Germinal center (tissue), 1 donor: ENCODE measurements at places on chromosomes 5 and 9.

DNA sequence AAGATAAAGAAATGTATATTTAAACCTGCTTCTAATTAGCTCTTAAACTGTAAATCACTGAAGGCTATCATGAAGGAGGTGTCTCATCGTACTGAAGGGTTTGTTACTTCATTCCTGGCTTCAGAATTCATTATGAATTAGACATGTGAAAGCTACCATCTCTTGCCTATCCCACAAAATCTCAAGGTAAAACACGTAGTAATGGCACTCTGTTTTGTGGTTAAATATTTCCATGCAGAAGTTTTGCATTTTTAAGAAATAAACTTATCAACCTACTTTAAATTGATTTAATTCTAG lies 490.7 kb upstream of the NUDT12 start:
- no peak for DNase-seq

DNA sequence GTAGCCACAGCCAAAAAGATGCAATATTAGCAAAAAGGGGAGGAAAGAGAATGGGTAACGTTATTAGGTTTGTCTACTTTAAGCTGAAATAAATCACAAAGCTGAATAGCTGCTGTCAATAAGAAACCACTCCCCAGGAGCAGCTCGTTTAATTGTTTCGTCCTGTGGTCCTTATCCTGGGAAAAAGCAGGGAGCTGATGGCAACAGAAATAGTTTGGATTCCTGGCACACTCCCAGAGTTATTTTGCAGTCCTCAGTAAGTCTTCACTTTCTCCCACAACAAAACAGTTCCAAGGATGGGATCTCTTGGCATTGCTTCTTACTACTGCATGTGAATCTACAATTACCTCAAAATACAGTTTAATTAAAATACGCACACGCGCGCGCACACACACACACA lies 28.8 kb downstream of the FRMD3 start:
- DNase-seq: no peak

GRCh38 chr9:73775757-73776156 lies 624.1 kb downstream of the ANXA1 start:
- no peak for DNase-seq

DNA sequence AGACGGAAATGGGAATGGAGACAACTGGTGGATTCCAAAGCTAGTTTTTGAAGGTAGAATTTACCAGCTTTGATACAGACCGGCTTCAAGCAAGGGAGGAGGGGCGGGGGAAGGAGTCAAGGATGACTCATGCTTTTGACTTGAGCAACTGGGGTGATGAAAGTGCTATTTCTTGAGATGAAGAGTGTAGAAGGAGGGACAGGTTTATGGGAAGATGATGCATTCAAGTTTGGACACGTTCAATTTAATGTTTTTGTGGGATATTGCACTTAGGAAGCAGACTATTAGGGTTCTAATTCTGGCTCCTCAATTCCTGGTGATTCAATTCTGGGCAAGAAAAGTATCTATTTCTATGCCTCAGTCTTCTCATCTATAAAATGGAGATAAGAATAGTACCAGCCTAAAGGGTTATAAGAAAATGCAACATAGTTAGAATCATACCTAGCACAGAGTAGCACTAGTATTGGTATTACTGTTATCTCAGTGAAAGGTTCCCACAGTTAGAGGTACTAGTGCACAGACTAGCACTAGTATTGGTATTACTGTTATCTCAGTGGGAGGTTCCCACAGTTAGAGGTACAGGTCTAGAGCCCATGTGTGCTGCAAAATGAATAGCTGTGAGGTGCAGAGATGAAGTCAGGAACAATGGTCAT lies 4.6 kb downstream of the NIPAL4 start:
- DNase-seq: no peak

DNA sequence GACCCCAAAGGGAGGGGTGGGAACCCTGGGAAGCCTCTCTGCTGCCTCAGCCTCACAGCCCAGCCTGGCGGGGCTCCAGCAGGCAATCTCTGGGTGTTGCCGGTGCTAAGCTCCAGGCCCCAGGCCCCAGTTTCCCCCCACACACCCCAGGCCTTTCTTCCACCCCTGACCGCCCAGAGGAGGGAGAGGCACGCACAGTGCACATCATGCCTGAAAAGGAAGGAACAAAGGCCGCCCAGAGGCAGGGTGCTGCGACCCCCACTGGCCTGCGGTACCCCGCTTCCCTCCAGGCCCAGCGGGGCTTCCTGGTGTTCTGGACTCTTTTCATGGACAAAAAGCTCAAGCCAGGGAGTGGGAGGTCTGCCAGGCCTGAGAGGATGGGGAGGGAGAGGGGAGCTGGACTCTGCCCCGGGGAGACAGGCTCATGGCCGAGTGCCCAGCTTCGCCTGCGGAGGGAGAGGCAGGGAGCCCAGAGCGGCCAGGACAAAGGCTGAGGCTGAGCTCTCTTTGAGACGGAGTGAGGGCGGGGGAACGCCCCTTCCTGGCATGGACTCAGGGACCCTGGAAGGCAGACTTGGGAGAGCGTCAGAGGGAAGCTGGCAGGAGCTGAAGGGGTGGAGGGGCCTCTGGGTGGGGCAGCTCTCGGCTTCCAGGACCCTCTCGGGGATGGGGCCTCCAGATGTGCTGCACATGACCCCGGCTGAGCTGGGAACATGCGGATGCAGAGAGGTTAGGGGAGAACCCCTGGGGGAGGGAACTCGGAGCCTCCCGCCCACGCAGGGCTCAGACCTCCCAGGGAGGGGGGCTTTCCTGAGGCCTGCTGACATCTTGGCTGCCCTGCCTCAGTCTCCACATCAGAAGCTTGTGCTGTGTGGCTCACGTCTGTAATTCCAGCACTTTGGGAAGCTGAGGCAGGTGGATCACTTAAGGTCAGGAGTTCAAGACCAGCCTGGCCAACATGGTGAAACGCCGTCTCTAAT lies 1.8 kb upstream of the ENTPD2 start:
- DNase-seq: no peak

DNA sequence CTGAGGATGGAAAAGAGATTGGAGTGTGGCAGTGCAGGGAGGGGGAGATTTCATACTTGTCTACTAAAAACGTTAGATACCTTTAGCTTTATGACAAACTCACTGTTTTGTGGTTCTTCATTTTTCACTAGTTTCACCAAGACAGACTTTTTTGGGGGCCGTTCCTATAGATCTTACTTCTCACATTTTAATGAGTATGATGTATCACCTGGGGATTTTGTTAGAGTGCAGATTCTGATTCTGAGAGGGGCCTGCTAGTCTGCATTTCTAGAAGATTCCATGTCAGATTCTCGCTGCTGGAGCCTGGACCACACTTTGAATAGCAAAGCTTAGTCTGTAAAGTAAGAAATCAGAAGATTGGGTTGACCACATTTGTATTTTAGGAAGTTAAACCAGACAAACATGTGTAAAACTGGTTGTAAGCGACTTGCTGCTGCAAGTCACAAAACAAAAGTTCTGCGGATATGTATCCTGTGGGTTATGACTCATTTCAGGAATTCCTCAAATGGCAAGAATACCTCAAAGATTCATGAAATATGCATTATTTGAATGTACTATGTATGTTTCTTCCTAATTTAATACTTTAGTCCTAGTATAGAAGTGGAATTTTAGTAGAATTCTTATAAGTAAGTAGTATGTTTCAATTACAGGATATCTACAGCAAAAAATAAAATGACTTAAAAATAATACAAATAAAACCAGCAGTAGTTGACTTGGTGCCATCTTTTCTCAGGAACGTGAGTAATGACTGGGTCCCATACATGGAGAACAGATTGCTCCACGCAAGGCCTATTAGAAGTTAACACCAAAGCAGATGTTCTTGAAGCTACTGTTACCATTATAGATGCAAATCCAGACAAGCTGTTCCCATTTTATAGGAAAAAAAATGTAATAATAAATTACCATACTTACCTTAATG lies 27.8 kb downstream of the NFIL3 start:
- no peak for DNase-seq

DNA sequence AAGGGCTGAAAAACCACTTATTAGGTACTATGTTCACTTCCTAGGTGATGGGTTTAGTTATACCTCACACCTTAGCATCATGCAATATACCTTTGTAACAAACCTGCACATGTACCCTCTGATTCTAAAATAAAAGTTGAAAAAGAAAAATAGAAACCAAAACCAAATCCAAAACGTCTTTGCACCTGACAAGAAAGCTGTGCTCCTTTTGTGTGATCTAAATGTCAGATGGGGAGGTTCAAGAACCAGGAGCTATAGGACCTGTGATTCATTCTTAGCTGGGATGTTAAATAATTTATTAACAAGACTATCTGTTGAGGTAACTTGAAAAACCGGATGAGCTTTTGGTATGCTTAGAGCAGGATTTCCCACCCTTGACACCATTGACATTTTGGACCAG lies 16.9 kb upstream of the TNFSF15 start:
- no peak for DNase-seq

DNA sequence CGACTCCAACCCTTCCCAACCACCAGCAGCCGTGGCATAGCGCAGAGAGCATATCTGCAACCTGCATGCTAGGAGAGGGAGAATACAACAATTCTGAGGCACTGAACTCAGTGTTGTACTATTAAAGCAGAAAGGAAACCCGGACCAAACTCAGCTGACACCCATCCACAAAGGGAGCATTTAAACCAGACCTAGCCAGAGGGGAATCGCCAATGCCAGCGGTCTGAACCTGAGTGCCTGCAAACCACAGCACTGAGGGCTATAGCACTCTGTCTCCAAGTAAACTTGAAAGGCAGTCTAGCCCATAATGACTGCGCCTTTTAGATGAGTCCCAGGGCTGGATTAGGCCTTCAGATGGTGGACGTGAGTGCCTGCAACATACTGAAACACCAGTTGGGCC lies 494.4 kb upstream of the PTPRD start:
- DNase-seq: no peak

- no peak for DNase-seq
Measured at GRCh38 chr9:69657269-69657668, 14.9 kb downstream of the APBA1 start.

DNA sequence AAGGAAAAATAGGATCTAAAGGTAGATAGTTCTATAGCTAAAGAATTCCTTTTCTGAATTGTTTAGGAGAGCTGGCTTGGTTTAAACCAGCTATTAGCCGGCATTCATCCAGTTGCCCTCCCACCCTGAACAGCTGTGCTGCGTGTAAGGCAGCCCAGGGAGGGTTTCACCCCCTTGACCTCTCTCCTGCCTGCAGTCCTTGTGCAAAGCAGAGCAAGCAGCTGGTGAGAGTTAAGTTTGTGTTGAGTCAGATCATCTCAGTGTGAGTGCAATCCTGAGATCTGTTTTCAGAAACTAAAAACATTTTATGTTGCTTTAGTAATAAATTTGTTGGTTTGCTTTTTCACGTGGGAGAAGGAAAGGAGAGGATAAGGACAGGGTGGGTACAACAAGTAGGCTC lies 13.0 kb downstream of the SLC25A25 start:
- no peak for DNase-seq

- peak; percentile 44 for DNase-seq
Measured at GRCh38 chr5:32709750-32710549, 1.2 kb upstream of the NPR3 start.

DNA sequence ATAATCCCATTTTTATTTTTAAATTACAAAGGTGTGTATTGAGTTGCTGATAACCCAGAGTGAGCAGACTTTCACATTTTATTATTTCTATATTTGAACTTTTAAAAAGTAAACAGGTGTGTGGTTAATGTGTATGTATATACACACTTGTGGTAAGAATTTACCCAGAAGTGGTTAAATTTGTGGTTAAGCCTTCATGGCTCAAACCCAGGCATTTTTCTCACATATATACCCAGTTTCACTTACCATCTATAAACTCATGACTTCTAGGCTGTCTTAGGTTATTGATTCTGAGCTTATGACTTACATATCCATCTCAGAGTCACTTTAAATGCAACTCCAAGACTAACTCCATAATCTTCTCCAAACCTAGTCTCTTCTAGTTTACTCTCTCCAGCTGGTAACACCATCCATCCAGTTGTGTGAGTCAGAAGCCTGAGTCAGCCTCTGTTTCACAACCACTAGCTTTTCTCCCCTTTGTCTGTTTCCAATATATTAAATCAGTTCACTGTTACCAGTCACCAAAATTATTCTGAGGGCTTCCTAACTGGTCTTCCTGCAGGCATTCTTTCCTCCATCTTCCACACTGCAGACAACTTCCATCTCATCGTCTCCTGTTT lies 20.2 kb downstream of the ZBED3 start:
- no peak for DNase-seq

GRCh38 chr5:9212605-9213004 lies 333.3 kb downstream of the SEMA5A start:
- DNase-seq: no peak

DNA sequence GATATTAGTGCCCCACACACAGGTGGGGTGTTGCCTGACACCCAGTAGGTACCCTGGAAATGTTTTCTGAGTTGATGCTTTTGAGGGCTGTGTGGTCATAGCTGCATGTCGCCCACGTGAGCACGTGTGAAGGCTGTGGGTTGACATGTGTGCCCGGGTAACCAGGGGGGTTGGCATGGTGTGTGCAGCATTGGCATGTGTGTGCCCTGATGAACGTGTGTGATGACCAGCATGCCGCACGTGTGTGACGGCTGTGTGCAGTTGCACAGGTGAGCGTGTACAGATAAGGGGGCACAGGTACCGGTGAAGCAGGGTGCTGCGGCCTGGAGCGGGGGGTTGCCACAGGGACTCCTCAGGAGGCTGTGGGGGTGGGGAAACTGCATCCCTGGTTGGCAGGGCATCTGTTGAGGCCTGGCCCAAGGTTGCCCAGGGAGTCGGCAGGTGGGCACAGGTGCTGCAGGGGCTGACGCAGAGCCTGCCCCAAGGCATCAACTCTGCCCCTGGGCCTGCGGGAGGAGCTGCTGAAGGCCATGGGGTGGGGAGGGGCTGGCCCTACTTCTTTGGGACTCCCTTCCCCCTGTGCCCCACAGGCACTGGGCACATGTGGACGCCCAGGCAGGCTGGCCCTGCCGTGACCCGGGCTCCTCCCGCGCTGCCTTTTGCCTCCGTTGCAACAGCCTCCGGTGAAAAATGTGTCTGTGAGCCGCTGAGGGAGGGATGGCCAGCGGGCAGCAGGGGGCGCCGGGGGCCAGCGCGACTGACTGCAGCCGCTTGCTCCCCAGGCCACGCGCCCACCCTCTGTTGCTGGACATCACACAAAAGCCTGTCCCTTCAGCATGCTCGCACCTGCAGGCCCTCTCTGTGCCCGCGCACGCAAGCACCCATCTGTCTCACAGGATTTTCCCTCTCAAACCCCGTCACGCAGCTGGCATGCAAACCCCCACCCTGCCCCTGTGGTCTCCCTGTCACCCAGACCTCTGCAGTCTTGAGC lies 2.2 kb downstream of the UNC5A start:
- DNase-seq: no peak

DNA sequence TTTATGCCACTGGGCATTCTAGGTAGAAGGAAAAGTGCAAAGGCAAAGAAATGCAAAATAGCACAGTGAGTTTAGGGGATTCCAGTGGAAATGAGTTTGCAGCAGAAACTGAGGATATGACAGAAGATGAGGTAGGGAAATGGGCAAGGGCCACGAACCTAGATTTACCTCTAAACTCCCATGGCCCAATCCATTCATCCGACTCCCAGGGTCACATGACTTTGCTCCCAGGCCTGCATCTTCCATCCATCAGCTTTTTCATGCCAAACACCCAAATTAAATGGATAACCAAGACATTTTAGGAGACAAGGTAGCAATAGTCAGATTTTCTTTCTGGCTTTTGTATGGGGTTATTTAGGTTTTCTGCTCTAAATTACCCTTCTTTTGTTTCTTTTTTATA lies 22.2 kb upstream of the FABP6 start:
- DNase-seq: no peak
